Endodermal cell (in vitro differentiated cells): ENCODE measurements at places on chromosomes 11 and 22. TPM values are rescaled to one million over a fixed set of nuclear protein-coding genes. Genes with fewer than 3 reads are reported as not detected.
A peak's percentile ranks its signal among the peaks of the same experiment; 100 is the strongest.

Gene CCND1
- total RNA-seq = 32.2 to 65.7 TPM (median 61.4 TPM) in 3 replicates

- H3K27ac ChIP-seq = no peak overlapping the region
- no peaks in the 10 kb centered on the region for H3K36me3 ChIP-seq
- H3K4me1 ChIP-seq = no peaks in the 10 kb centered on the region
- DNase-seq = no peak
Measured at GRCh38 chr11:122509899-122510298, 145.6 kb upstream of the UBASH3B start.

DNA sequence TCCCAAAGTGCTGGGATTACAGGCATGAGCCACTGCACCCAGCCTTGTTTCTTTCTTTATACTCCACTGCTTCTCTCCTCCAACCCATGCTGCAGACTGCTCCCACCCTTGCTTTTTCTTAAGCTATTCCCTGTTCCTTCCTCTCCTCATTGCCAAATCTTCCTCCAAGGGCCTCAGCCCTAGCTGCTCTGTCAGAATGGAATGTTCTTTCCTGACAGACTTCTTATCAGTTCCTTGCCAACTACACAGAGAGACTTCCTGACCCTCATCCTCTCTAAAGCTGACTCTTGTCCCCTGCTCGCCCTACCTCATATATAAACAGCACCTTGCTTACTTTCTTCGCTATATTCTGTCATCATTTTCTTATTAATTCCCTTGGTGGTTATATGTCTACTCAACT is 16.9 kb upstream of the PIK3C2A start:
- H3K27me3 ChIP-seq = no peaks in the 10 kb centered on the region
- H3K27ac ChIP-seq = no peak overlapping the region
- no peaks in the 10 kb centered on the region for H3K4me1 ChIP-seq

Gene KRTAP5-3
- not detected in 2 replicates for total RNA-seq

- no peaks in the 10 kb centered on the region for H3K36me3 ChIP-seq
- H3K4me1 ChIP-seq = no peaks in the 10 kb centered on the region
- no peaks in the 10 kb centered on the region for H3K27me3 ChIP-seq
- H3K4me3 ChIP-seq = no peak overlapping the region
- H3K27ac ChIP-seq = no peak overlapping the region
Measured at GRCh38 chr11:95345651-95346050, 114.6 kb upstream of the SESN3 start.

Gene ANKK1
- not detected in 3 replicates for total RNA-seq

- no peaks in the 10 kb centered on the region for H3K36me3 ChIP-seq
- H3K4me3 ChIP-seq = peak within 1 kb of the TSS; percentile 45
- no peak within 1 kb of the TSS for H3K27ac ChIP-seq
- H3K27me3 ChIP-seq = peaks cover 81% of the 10 kb centered on the region
Measured at GRCh38 chr11:75240311-75241035, at the start of gene TPBGL. TSS of gene TPBGL (plus strand) at chr11:75240774. CDS start at chr11:75241050, 276 bp downstream.

DNA sequence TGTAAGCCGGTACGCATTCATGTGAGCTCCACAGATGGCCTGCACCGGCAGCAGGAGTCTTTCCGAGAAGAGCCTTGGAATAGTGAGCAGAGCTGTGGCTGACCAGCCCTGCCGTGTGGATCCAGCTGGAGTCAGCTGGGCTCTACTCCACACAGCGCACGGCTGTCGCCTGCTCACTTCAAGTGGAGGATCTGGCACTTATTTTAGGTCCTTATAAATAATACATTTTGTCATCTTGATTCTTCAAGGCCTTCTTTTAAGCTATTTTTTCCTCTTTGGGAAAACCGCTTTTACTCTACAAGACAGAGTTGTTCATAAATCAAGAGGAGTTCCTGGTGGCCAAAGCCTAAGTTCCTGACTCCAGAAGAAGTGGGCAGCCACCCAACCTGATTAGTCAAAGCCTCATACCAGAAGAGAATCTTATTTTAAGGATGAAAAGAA is 93.8 kb downstream of the KCNC1 start:
- no peaks in the 10 kb centered on the region for H3K36me3 ChIP-seq
- H3K27me3 ChIP-seq = no peaks in the 10 kb centered on the region

Gene MUC5AC
- not detected in 3 replicates for total RNA-seq

- H3K4me3 ChIP-seq = no peak overlapping the region
- H3K4me1 ChIP-seq = no peaks in the 10 kb centered on the region
Measured at GRCh38 chr11:88384004-88384668, 46.6 kb upstream of the CTSC start.

DNA sequence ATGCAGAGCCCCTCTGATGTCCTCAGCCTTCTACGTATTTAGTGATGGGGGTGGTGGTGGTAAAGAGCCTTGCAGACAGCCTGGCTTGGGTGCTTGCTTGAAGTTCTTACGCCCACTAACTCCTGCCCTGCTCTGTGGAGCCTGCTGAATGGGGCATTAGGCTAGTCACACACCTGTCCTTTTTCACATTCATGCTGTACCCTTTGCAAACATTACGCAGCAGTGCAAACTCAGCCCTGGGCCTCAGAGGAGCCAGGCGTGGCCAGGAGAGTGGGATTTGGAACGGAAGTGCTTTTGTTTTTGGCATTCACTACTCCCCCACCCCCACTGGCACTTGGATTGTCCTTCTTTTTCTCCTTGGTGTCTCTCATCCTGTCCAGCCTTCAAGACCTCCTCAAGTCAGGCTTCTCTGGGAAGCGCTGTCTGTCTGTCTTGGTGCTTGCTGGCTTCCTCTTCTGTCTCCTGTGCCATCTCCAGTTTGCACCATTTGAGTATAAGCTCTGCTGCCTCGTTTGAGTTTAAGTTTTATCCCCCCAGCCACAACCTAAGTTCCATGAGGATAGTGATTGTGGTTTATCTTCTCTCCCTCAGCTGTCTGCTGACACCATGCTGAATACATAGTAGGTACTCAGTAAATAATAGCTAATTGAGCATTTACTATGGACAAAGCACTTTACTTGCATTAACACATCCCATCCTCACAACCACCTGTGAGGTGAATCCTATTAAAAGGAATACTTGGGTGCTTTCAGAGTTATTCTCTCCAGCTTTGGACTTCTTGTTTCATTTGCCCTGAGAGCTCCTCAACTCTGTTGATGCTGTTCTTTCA is 26.7 kb downstream of the ZBTB16 start:
- no peak for DNase-seq
- H3K36me3 ChIP-seq = no peaks in the 10 kb centered on the region
- H3K4me1 ChIP-seq = peaks cover 16% of the 10 kb centered on the region
- H3K4me3 ChIP-seq = no peak overlapping the region

DNA sequence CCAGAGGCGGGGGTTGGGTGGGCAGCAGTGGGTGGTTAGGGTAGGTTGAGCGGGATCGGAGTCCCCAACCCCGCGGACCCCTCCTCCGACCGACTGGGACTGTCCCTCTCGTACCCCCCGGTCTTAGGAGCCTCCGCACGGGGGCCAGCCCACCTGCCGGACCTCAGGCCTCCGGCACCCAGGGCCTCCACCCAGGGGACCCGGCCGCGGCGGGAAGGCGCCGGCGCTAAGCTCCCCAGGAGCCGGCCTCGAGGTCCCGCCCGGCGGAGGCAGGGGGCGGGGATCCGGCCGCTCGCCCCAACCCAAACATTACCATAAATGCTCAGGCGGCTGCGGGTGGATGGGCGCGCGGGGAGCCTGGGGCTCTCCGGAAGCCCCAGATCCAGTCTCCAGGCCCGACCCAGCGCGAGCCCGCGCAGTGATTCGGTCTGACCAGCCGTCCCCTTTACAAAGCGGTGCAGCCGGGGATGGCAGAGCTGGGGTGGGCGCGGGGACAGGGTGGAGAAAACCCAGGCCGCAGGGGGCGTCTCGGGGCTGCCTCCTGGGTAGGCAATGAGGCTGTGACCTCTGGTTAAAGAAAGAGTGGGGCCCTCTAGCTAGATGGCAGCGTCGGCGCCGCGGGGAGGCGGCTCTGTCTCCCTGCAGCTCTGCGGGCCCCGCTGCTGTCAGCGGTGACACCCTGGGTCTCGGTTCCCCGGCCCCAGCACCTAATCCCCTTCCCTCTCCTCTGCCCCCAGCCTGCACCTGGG is 4.0 kb upstream of the MCAM start:
- no peak overlapping the region for H3K4me3 ChIP-seq
- H3K4me1 ChIP-seq = peaks cover 21% of the 10 kb centered on the region
- peak overlapping the region; percentile 85 for H3K27ac ChIP-seq
- no peaks in the 10 kb centered on the region for H3K36me3 ChIP-seq
- peaks cover 8% of the 10 kb centered on the region for H3K27me3 ChIP-seq

Gene LPXN
- total RNA-seq = 2.7 to 4.2 TPM (median 3.5 TPM) in 3 replicates

DNA sequence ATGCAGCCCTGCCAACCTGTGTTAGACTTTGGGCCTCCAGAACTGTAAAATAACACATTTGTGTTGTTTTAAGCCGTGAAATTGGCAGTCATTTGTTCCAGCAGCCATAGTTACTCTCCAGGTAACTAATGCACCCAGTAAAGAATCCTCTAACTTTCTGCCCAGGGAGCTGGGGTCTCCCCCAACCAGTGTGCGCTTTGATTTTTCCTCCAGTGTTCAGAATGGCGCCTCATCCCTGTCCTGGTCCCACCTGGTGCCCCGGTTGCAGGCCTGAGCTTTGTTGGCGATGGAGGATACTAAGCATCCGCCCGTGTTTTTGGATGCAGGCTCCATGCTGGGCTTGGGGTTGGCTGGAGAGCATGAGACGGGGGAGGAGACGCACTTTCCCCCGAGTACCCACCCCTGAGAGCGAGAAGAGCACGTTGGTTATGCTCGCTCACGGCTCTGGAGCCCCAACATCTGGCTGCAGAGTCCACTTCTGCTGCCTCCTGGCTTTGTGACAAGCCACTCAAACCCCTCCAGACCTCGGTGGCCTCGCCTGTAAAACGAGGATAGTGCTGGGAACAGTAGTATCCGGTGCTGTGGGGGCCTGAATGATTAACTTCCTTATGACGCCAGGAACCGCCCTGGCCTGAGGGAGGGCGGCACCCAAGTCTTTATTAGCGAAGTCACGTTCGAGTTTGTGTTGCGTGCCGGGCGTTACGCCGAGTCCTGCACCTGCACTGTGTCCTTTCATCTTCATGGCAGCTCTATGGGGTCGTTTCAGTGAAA is 25.8 kb downstream of the MRGPRD start:
- H3K27ac ChIP-seq = no peak overlapping the region
- no peak overlapping the region for H3K4me3 ChIP-seq
- no peak for DNase-seq

Gene SCN2B
- 0.09 to 0.21 TPM (median 0.20 TPM) in 3 replicates for total RNA-seq

DNA sequence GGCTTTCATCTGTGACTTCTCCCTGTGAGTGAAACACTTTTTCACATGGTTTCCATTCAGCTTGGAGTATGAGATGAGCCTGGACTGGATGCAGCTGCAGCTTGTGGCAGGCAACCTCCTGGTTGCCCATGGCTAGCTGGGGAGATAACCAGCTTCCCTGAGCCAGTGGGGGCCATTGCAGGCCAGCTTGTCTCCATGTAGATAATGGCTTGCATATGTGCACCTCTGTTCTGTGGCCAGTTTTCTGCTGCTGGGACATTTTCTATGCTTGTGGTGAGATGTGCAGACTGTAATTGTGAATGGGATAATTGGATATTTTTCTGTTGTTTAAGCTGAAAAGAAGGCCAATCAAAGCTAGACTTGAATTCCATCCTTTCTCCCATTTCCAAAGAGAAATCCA is 38.5 kb downstream of the INSC start:
- DNase-seq = no peak
- H3K27ac ChIP-seq = no peak overlapping the region
- H3K36me3 ChIP-seq = no peaks in the 10 kb centered on the region
- H3K4me1 ChIP-seq = no peaks in the 10 kb centered on the region

Gene P2RY6
- 0.37 TPM in 1 of 2 replicates, not detected in the other for total RNA-seq

DNA sequence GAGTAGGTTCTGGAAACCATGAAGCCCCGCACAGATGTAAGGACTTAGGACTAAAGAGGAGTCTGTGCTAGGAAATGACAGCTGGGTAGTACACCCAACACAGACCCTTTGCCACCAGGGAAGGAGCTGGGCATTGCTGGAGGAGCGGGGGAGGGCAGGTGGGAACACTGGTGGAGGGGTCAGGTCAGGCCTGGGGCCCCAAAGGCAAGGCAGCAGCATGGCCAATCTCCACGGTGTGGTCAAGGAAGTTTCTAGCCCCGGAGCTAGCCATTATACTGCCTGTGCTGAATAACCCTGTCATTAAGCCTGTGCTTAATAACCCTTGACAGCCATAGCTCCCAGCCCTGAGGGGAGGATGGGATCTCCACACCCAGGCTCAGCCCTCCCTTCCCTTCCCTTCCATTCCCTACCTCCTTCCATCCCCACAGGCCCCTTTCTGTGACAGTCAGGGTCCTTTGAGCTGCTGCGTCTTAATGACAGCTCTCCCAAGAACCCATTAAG is 2.1 kb downstream of the TMPRSS4 start:
- H3K27ac ChIP-seq = peak overlapping the region; percentile 29
- no peak overlapping the region for H3K4me3 ChIP-seq
- no peaks in the 10 kb centered on the region for H3K4me1 ChIP-seq
- no peaks in the 10 kb centered on the region for H3K27me3 ChIP-seq
- DNase-seq = no peak

Gene DKK3
- total RNA-seq = 41.8 and 42.6 TPM in 2 replicates

Gene SLC17A6
- not detected in 2 replicates for total RNA-seq

DNA sequence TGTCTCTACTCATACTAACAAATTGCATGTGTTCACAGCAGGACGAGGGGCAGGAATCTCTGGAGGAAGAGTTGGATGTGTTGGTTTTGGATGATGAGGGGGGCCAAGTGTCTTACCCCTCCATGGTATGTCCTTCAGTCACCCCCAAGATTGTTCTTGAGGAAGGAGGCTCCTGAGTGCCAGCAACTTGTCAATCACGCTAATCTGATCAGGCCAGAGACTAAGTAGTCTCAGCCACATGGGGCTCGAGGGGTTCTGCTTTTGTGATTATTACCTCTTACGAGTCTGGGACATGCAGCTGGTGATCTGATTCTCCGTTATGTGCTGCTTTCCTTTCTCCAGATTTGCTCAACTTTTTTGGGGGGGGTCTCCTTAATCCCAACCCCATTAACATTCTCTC is 54.3 kb downstream of the CTNND1 start:
- H3K36me3 ChIP-seq = peaks cover 86% of the 10 kb centered on the region
- no peak overlapping the region for H3K27ac ChIP-seq
- H3K27me3 ChIP-seq = no peaks in the 10 kb centered on the region
- peaks cover 5% of the 10 kb centered on the region for H3K4me1 ChIP-seq
- no peak overlapping the region for H3K4me3 ChIP-seq

GRCh38 chr11:33997584-33998251 is 53.8 kb upstream of the CAPRIN1 start:
- H3K36me3 ChIP-seq = no peaks in the 10 kb centered on the region
- peak; percentile 45 for DNase-seq
- H3K27me3 ChIP-seq = peaks cover 13% of the 10 kb centered on the region
- no peak overlapping the region for H3K4me3 ChIP-seq
- no peaks in the 10 kb centered on the region for H3K4me1 ChIP-seq

DNA sequence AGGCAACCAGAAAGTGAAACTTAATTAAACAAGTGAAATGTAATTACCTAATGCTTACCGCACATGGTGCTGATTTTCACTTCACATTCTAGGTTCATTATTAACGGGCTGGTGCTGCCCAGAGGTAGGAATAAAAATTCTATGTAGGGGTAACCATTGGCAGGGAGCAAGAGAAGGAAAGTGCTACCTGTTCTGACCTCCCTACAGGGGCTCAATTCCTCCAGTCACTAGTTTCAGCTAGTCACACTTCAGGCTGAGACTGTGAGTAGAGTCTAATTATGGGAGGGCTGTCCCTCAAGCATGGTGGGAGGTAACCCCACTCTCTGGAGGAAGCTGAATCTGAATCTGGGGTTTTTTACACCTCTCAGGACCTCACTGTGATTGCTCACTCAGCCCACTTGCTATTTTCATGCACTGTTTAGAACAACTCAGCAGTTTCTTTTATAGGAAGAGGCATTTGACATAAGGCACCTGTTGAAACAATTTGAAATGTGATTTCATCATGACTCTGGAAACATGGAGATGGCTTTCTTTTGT is 75.4 kb downstream of the MAML2 start:
- no peak overlapping the region for H3K27ac ChIP-seq
- H3K4me1 ChIP-seq = peaks cover 7% of the 10 kb centered on the region
- no peak for DNase-seq
- no peak overlapping the region for H3K4me3 ChIP-seq

- H3K4me1 ChIP-seq = no peaks in the 10 kb centered on the region
- no peaks in the 10 kb centered on the region for H3K36me3 ChIP-seq
- no peak for DNase-seq
Measured at GRCh38 chr22:27636716-27637508, 164.6 kb downstream of the MN1 start.
